ENCODE measurements at places on chromosomes 4 and X. TPM values are rescaled to one million over a fixed set of nuclear protein-coding genes. Genes with fewer than 3 reads are reported as not detected.
A peak's percentile ranks its signal among the peaks of the same experiment; 100 is the strongest.

- DNase-seq, result no peak
These were observed 10.3 kb downstream of the AFAP1 start for GRCh38 chr4:7929118-7929951.

The NPNT gene
- 3.1 TPM for total RNA-seq

- no peak for DNase-seq
These were observed 20.3 kb downstream of the AIMP1 start for GRCh38 chr4:106336618-106337017.

- no peak for DNase-seq
These were observed 519.1 kb downstream of the IQCM start for GRCh38 chr4:149296503-149296902.

GRCh38 chr4:69497076-69497475, 1.4 kb upstream of the UGT2B4 start:
- DNase-seq, result peak; percentile 89

- DNase-seq, result no peak
These were observed 46.4 kb downstream of the SLC16A2 start for GRCh38 chrX:74467656-74468055.

The C4orf33 gene
- total RNA-seq, result 10.6 TPM

The RAB28 gene
- total RNA-seq, result 11.9 TPM

DNA sequence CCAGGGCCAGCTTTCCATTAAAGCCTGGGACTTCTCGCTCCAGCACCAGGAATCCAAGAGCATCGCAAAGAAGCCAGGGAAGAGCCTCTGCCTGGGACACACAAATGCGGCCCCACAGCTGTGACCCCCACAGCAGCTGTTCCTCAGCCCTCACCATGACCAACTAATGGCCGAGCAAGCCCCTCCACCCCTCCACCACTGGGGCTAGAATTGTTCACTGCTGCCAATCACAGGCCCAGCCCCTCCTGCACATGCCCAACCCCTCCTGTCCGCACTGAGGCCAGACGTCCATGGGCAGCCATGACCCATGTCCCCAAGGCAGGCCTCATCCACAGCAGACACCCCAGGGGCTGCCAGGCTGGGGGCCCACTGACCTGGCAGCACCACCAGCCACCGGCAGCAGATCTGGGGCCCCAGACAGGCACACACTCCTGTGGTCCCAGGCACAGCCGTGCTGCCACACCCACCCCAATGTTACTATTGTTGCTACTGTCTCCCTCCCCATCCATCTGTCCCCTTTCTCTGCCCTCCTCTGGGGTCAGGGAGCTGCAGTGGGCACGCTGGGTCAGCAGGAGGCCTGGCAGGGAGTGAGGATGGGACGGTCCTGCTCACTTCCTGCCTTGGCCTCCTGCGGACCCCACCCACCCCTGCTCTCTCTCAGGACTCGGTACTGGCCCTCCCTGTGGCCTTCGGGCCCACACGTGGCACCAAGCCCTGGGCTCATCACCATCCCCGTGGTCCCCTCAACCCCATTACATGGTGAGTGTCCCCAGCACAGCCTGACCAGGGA, 56.0 kb downstream of the ZFYVE28 start:
- no peak for DNase-seq

DNA sequence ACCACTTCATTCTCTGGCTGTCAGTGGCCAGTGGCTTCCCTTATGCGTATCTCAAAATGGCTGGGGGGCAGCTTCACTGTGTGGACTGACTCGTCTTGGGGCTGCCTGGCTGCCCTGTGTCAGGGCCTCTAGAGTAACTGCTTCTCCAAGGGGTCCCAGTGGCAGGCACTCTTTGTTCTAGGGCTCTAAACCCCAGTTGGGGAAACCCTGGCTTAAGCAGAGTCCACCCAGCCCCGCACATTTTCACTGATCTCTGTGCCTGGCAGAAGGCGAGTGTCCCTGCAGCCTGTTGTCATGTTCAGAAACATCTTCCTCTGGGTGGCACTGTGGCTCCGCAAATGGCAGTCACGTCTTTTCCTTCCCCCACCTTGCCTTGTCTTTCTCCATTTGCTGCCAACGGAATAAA, 59.7 kb downstream of the NBDY start:
- DNase-seq, result no peak

DNA sequence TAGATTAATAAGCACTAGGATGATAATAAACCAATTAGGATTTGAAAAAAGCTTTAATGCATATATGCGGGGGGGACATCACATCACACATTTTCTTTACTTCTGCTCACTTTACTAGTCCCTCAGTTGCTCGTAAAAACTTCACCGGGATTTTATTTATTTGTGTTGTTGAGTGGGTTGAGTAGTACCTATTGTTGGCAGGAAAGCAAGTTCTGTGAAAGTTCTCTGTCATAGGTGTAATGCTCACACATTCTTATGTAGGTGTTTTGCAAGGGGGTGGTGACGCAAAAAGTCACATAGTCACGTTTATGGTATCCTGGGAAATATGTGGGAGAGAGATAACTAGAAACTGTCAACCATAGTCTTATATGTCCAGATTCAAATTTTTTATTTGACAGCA, 65.3 kb downstream of the PDLIM5 start:
- DNase-seq, result peak; percentile 83

Data from astrocyte (in vitro differentiated cells and primary cell).